ENCODE measurements at places on chromosomes 13 and 19.

- H3K36me3 ChIP-seq = no peaks in the 10 kb centered on the region
- no peak overlapping the region for H3K4me3 ChIP-seq
- H3K27me3 ChIP-seq = no peaks in the 10 kb centered on the region
- no peak for DNase-seq
- H3K4me1 ChIP-seq = no peaks in the 10 kb centered on the region
- no peak overlapping the region for H3K27ac ChIP-seq
Observed at GRCh38 chr13:26855071-26855470, 94.5 kb upstream of the GPR12 start.

DNA sequence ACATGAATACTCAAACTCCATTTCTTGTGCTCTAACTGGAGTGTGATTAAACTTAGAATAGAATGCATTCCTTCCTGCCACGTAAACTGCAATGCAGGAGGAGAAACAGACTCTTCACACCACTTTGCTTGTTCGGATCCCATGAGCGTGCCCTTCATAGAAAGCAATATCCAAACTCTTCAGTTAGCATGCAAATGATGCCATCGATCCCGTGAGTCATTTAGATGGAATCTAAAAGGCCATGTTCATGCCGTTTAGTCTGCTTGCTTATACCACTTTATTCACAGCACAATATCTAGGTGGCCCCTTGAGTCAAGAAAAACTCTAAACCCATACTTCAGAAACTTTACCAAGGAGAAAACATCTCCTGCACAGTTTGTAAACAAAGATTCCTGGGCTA, 225.8 kb downstream of the OXGR1 start:
- no peaks in the 10 kb centered on the region for H3K4me1 ChIP-seq
- no peaks in the 10 kb centered on the region for H3K27me3 ChIP-seq
- no peak overlapping the region for H3K4me3 ChIP-seq
- H3K36me3 ChIP-seq = no peaks in the 10 kb centered on the region

DNA sequence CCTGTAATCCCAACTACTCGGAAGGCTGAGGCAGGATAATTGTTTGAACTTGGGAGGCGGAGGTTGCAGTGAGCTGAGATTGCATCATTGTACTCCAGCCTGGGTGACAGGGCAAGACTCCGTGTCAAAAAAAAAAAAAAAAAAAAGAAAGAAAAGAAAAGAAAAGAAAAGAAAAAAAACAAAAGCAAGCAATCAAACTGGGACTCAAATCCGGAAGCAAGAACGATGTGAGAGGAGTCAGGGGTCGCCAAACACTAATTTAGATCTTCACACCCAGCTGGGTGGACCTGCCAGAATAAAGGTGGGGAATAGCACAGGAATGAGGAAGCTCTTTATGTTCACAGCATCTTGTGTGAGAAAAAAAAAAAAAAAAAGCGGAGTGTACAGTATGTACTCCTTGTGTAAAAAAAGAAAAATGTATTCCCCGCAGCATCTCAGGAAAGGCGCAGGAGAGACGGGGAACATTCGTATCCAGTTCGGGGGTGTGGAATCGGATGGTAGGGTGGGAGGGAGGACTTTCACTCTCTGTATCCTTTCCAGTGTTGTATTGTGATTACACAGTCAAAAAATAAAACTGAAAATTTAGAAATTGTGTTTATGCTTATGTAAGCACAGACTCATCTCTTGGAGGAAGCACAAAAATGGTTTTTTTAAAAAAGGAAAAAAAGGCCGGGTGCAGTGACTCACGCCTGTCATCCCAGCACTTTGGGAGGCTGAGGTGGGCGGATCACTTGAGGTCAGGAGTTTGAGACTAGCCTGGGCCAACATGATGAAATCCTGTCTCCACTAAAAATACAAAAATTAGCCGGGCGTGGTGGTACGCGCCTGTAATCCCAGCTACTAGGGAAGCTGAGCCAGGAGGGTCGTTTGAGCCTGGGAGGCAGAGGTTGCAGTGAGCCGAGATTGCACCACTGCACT, 7.6 kb downstream of the DNAJB1 start:
- H3K36me3 ChIP-seq = peaks cover 10% of the 10 kb centered on the region
- no peak for DNase-seq
- H3K27me3 ChIP-seq = no peaks in the 10 kb centered on the region
- H3K4me1 ChIP-seq = peaks cover 6% of the 10 kb centered on the region
- H3K4me3 ChIP-seq = no peak overlapping the region

GRCh38 chr19:52336791-52337381, 843 bp downstream of the ZNF610 start:
- no peaks in the 10 kb centered on the region for H3K36me3 ChIP-seq
- no peaks in the 10 kb centered on the region for H3K4me1 ChIP-seq
- H3K27me3 ChIP-seq = no peaks in the 10 kb centered on the region
- peak overlapping the region; percentile 70 for H3K4me3 ChIP-seq
- no peak for DNase-seq

DNA sequence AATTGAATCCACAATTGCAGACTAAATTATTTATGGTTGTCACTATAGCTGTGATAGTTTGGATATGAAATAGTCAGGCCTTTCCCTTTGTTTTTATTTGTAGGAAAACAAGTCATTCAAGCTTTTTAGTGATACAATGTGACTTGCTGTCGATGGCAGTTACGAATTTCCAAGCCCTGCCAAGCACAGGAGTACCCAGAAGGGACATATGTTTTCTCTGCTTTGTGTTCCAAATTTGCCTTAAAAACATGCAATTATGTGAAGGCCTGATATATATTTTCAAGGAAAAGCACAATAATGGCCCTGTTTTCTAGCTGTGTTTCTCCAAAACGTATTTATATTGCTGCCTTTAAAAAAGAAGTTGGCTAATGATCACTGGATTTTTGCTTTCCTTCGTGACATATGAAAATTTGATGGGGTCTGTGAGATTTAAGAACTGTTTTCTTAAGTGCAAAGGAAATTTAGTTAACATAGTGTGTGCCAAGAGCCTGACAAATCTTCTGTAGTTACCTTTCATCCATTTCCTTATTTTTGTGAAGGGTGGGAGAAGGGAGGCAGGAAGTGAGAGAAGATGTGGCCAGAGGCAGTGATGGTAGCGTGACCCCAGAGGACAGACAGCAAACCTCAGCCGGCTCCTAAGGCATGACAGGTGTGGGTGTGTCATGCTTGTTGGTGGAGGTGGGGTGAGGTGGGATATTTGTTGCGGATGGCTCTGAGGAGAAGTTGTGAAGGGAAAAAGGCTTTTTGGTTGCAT, 79.6 kb downstream of the TEX26 start:
- no peaks in the 10 kb centered on the region for H3K27me3 ChIP-seq
- H3K4me3 ChIP-seq = no peak overlapping the region
- H3K36me3 ChIP-seq = no peaks in the 10 kb centered on the region
- no peak for DNase-seq
- H3K27ac ChIP-seq = no peak overlapping the region
- no peaks in the 10 kb centered on the region for H3K4me1 ChIP-seq

DNA sequence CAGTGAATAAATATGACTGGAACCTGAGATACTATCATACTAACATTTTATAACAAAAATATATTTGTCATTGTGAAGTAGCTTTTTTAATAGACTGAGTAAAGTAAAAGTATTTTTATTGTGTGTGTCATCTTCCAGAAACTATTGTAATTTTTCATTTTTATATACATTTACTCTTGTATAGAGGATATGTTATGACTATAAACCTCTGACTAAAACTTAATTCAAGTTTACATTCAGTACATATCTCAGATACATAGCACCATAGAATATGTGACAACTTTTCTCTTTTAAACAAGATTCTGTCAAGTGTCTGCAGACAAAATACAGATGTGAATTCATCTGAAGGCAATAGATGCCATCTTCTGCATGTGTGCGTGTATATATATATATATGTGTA, 704.3 kb downstream of the SLITRK1 start:
- H3K27ac ChIP-seq = no peak overlapping the region
- no peaks in the 10 kb centered on the region for H3K27me3 ChIP-seq
- no peak for DNase-seq
- H3K4me3 ChIP-seq = no peak overlapping the region
- H3K4me1 ChIP-seq = no peaks in the 10 kb centered on the region

DNA sequence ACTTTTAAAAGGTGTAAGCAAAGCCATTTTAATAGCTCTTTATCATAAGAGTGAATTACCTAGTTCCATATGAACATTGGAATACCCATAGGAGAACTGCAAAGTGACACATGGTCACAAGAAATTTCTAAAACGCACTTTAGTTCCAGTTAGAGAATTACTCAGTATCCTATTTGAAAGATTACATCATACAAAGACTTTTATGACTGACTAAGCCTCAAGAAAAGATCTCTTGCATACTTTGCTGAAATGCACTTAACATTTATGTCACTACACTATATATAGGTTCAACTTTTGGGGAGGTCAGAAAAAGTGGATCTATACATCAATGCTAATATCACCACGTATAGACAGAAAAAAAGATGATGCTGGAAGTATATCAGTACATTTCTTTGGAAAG, 7.1 kb downstream of the PCDH9 start:
- H3K36me3 ChIP-seq = no peaks in the 10 kb centered on the region
- DNase-seq = no peak
- H3K27me3 ChIP-seq = no peaks in the 10 kb centered on the region
- H3K4me1 ChIP-seq = no peaks in the 10 kb centered on the region
- no peak overlapping the region for H3K4me3 ChIP-seq

DNA sequence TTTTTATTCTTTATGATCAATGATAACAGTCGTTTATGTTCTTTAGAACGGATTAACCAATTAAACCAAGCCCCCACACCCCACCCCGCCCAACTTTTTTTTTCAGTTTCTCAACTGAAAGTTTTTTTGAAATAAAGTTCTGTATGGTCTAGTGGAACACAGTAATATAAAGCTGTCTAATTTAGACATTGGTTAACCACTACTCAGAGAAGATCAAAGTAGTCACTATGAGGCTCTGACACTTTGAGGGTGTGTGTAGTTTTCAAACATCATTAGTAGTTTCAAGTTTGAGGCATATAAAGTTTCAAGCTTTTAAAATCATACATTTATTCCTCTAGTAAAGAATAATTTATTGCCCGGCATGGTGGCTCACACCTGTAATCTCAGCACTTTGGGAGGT, 413.2 kb downstream of the EFNB2 start:
- no peak for DNase-seq
- no peak overlapping the region for H3K4me3 ChIP-seq
- H3K4me1 ChIP-seq = no peaks in the 10 kb centered on the region
- H3K27me3 ChIP-seq = no peaks in the 10 kb centered on the region
- H3K36me3 ChIP-seq = no peaks in the 10 kb centered on the region

DNA sequence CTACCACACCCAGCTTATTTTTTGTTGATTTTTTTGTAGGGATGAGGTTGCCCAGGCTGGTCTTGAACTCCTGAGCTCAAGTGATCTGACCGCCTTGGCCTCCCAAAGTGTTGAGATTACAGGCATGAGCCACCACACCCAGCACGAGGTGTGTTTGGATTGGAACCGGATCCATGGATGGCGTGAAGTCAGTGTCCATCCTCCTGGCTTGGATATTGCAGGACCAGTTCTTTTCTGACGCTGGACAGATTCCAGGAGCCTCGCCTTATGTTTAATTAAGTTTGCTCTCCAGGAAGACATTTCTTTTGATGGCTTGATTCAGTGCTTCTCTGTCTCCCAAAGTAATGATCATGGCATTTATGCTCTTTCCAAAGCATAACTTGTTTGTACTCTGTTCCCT, 14.4 kb upstream of the RFXAP start:
- H3K4me3 ChIP-seq = no peak overlapping the region
- peak; percentile 32 for DNase-seq
- no peak overlapping the region for H3K27ac ChIP-seq
- H3K27me3 ChIP-seq = no peaks in the 10 kb centered on the region
- no peaks in the 10 kb centered on the region for H3K4me1 ChIP-seq

DNA sequence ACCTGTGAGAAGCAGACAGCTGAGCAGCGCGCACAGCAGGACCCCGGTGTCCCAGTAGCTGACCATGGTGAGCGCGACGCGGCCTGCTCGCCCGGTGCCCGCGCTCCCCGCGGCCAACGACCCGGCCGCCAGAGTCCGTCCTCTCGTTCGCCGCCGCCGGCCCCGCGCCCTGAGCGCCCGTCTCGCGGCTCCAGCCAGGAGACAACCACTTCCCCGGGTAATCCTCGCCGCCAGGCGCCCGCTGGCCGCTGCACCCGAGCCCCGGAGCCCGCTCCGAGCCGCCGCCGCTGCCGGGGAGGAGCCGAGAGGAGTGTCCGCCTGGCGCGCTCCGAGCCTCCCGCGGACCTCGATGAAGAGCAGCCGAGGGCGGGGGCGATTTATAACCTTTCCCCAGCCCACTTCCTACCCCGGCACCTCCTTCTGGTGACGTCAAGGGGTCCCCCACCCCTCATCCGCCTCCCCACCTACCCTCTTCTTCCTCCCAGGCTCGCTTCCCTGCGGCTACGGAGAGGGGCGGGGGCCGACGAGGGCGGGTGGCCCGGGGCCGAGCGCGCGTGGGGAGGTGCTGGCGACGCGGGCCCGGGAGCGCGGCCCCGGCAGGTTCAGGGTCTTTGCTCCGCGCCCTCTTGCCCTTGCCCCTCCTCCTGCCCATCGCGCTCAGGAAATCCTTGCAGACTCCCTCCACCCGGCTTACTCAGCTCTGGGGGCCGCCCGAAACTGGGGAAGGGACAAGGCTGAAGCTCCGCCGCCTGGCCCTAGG, at the start of gene FLT1:
TSS of gene FLT1 (minus strand) at position 351 of the 760 bp plus-strand sequence. CDS start at position 66, 285 bp downstream.
- H3K4me3 ChIP-seq = peak within 1 kb of the TSS; percentile 42
- H3K27ac ChIP-seq = no peak within 1 kb of the TSS
- H3K4me1 ChIP-seq = peaks cover 14% of the 10 kb centered on the region
- DNase-seq = peak; percentile 22
- peaks cover 45% of the 10 kb centered on the region for H3K27me3 ChIP-seq
- no peaks in the 10 kb centered on the region for H3K36me3 ChIP-seq

- no peak overlapping the region for H3K4me3 ChIP-seq
- H3K36me3 ChIP-seq = no peaks in the 10 kb centered on the region
- H3K27me3 ChIP-seq = no peaks in the 10 kb centered on the region
- DNase-seq = no peak
- H3K27ac ChIP-seq = peak overlapping the region; percentile 47
- H3K4me1 ChIP-seq = peaks cover 23% of the 10 kb centered on the region
Observed at GRCh38 chr19:34997071-34997617, 3.0 kb upstream of the GRAMD1A start.

DNA sequence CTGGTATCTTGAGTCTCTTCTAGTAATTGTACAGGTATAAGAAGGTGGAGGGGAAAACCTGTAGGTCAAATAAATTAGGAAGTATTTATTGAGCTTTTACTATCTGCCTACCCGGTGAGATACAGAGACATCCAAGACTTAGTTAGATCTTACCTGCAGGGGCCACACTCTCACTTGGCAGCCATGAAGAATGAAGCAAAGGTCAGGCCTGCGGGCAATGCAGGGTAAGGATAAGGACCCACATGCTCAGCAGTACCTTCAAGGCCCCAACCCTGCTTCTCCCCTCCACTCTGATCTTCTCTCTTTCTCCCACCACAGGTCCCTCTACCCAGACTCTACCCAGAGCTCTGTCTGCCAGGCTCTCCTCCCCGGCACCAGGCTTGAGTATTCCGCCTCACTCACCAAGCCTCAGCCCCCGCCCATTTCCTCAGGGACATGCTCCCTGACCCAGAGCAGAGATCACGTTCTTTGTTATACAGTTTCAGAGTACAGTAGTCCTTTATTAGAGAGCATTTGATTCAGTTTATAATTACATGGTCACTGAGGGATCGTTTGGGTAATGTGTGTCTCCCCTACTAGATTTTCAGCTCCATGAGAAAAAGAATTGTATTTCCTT, 18.9 kb upstream of the CLDN10 start:
- peak; percentile 27 for DNase-seq
- no peaks in the 10 kb centered on the region for H3K27me3 ChIP-seq
- no peaks in the 10 kb centered on the region for H3K36me3 ChIP-seq
- H3K27ac ChIP-seq = no peak overlapping the region
- no peaks in the 10 kb centered on the region for H3K4me1 ChIP-seq
